T-helper 2 cell treated with Interferon-gamma antibody and Interleukin-4, amounts not matched to agents 5 μg/mL and 100 μg/mL, for 36 hours (primary cell): ENCODE measurements at places on chromosomes 4 and X.

DNA sequence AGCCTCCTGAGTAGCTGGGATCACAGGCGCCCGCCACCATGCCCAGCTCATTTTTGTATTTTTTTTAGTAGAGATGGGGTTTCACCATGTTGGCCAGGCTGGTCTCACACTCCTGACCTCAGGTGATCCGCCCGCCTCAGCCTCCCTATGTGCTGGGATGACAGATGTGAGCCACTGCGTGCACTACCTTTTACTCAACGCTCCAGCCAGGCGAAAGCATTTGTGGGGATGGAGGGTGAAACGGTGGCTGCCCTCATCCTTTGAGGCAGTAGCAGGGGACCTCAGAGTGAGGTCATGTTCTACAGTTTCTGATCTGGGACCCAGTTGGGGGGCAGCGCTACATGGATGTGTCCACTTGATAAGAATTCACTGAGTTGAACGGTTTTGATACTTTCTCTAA is 65.8 kb upstream of the GPR78 start:
- no peaks in the 10 kb centered on the region for H3K36me3 ChIP-seq
- no peak overlapping the region for H3K27ac ChIP-seq

GRCh38 chr4:53614591-53614990 is 23.3 kb upstream of the LNX1 start:
- DNase-seq = no peak
- H3K27me3 ChIP-seq = no peaks in the 10 kb centered on the region
- H3K36me3 ChIP-seq = no peaks in the 10 kb centered on the region
- H3K27ac ChIP-seq = no peak overlapping the region
- no peaks in the 10 kb centered on the region for H3K4me1 ChIP-seq
- H3K4me3 ChIP-seq = no peak overlapping the region

GRCh38 chr4:52716364-52717151 is 34.7 kb downstream of the ERVMER34-1 start:
- no peak overlapping the region for H3K4me3 ChIP-seq
- H3K4me1 ChIP-seq = peaks cover 39% of the 10 kb centered on the region
- peaks cover 56% of the 10 kb centered on the region for H3K36me3 ChIP-seq
- no peak for DNase-seq
- no peak overlapping the region for H3K27ac ChIP-seq
- H3K27me3 ChIP-seq = no peaks in the 10 kb centered on the region

- no peaks in the 10 kb centered on the region for H3K36me3 ChIP-seq
- no peak overlapping the region for H3K27ac ChIP-seq
- no peaks in the 10 kb centered on the region for H3K4me1 ChIP-seq
These were observed 198.9 kb upstream of the ARSJ start for GRCh38 chr4:114178392-114178791.

GRCh38 chrX:155857561-155857960 is 23.6 kb upstream of the VAMP7 start:
- no peaks in the 10 kb centered on the region for H3K4me1 ChIP-seq
- H3K4me3 ChIP-seq = no peak overlapping the region
- no peaks in the 10 kb centered on the region for H3K36me3 ChIP-seq
- DNase-seq = no peak
- peak overlapping the region; percentile 60 for H3K27ac ChIP-seq

DNA sequence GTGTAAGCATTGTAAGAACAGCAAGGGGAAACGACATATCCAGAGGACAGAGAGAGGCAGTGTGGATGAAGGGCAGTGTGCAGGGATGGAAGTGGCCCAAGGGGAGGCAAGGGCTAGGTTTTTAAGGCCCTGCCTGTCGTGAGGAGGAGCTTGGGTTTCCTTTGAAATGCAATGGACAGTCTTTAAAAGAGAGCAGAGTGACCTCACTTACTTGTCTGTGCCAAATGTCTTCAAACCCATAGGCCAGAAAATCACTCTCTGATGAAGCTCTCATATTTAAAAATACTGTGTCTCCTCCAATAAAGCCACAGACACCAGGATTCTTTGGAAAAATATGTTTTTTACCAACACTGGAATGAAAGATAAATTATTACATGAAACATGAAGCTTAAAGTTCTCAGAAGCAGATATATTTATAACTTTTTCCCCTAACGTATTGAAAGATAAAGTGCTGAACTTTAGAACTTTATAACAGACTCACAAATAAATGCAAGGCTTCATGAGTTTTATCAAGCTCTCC is 19.2 kb upstream of the ATXN3L start:
- no peak overlapping the region for H3K27ac ChIP-seq
- H3K4me3 ChIP-seq = no peak overlapping the region
- no peak for DNase-seq
- H3K4me1 ChIP-seq = no peaks in the 10 kb centered on the region
- H3K27me3 ChIP-seq = no peaks in the 10 kb centered on the region

- no peak for DNase-seq
- H3K4me1 ChIP-seq = no peaks in the 10 kb centered on the region
- H3K4me3 ChIP-seq = no peak overlapping the region
- no peaks in the 10 kb centered on the region for H3K36me3 ChIP-seq
These were observed 315.7 kb downstream of the HNRNPD start for GRCh38 chr4:82057990-82058544.

DNA sequence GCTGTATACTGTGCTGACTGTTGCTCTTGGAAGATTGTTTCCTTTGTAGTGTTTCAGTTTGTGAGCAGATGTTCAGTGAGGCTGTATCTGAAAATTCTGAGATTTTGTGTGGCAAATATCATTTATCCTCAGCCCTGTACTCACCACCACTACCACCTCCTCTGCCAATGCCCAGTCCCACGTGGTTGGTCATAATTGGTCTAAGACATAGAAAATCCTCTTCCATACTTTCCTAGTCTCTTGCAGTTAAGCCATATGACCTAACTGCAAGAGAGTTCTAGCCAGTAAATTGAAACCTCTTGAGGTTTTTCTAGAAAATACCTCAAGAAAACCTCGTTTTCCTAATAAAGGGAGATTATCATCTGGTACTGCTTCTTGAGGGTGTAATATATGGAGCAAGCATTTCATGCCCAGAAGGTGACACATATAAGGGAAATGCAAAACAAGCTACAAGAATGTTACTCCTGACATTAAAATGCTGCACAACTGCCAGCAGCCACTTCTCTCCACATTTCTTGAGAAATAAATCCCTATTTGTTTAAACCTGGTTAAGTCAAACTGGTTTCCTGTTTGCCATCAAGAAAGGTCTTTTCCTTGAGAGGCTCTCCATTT is 32.8 kb downstream of the ABCE1 start:
- H3K4me1 ChIP-seq = peaks cover 77% of the 10 kb centered on the region
- H3K27me3 ChIP-seq = no peaks in the 10 kb centered on the region
- peak overlapping the region; percentile 65 for H3K4me3 ChIP-seq
- H3K36me3 ChIP-seq = peaks cover 78% of the 10 kb centered on the region
- peak overlapping the region; percentile 89 for H3K27ac ChIP-seq
- no peak for DNase-seq

DNA sequence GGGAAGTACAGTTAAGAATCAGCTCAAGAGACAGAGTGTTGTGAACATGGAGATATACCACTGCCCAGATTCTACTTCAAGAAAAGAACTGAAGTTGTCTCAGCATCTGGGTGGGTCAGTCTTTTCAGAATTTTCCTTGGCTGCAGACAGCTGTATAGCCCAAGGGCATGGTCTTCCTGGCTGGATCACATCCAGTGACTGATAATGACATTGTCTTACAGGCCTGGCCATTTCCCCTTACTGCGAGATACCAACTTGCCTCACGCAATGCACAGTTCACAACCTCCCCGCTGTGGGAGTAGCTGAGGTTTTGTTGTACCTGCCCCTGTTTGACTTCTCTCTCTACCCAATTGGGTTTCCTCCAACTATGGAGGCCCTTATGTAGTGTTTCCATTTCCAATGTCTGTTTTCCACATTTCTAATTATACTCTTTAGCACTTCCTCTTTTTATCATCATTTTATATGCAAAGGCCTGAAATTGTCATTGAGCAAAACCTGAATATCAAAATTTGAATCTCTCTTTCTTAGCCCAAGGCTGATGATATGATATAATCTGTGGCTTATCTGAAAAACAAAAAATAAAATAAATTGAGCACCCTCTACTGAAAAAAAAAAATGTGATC is 209.1 kb downstream of the NAF1 start:
- no peak overlapping the region for H3K27ac ChIP-seq
- no peaks in the 10 kb centered on the region for H3K4me1 ChIP-seq
- no peaks in the 10 kb centered on the region for H3K36me3 ChIP-seq
- H3K4me3 ChIP-seq = no peak overlapping the region
- DNase-seq = no peak

- H3K27me3 ChIP-seq = no peaks in the 10 kb centered on the region
- peak; percentile 79 for DNase-seq
These were observed at the start of gene TNIP2 for GRCh38 chr4:2755821-2756690. Gene TNIP2, minus strand, starts transcription at chr4:2756336. Its CDS starts 47 bp downstream, at chr4:2756289.

- H3K27me3 ChIP-seq = no peaks in the 10 kb centered on the region
- DNase-seq = peak; percentile 76
- H3K4me1 ChIP-seq = peaks cover 73% of the 10 kb centered on the region
- H3K36me3 ChIP-seq = peaks cover 2% of the 10 kb centered on the region
These were observed 19.4 kb downstream of the SPRY1 start for GRCh38 chr4:123415977-123416376.

DNA sequence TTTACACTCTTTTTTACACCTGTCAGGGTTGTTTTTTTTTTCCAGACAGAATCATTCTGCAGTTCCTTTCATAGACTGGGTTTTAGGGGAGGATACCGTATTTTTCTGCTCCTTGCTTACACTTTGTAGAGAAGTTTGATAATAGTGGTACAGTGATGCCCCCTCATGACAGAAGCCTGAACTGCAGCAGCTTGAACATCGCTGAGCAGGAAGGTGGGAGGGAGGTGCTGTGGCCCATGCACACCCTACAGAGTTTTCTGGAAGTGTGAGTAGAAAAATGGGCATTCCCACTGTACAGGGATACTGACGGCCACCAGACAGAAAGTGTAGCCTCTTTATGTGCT is 54.5 kb downstream of the RAB40A start:
- DNase-seq = peak; percentile 37
- no peaks in the 10 kb centered on the region for H3K36me3 ChIP-seq
- H3K4me3 ChIP-seq = peak overlapping the region; percentile 93
- H3K4me1 ChIP-seq = peaks cover 9% of the 10 kb centered on the region
- H3K27ac ChIP-seq = peak overlapping the region; percentile 5

DNA sequence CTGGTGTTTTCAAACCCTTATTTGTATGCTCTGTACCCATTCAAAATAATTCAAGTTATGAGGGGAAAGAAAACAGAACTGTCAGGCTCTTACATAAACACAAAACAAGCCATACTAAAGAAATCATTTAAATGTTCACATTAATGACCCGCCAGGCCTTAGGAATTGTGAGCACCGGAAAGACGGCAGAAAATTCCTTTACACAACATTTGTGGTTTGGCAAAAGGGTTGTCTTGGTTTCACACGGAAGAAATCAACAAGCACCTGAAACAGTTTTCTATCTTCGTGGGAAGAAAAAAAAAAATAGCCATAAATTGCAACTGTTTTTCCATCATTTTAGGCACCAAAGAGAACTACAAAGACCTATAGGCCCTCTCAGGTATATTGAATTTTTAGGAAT is 188.5 kb upstream of the FTHL17 start:
- no peaks in the 10 kb centered on the region for H3K36me3 ChIP-seq
- DNase-seq = no peak
- no peak overlapping the region for H3K27ac ChIP-seq
- H3K4me3 ChIP-seq = no peak overlapping the region
- no peaks in the 10 kb centered on the region for H3K4me1 ChIP-seq

DNA sequence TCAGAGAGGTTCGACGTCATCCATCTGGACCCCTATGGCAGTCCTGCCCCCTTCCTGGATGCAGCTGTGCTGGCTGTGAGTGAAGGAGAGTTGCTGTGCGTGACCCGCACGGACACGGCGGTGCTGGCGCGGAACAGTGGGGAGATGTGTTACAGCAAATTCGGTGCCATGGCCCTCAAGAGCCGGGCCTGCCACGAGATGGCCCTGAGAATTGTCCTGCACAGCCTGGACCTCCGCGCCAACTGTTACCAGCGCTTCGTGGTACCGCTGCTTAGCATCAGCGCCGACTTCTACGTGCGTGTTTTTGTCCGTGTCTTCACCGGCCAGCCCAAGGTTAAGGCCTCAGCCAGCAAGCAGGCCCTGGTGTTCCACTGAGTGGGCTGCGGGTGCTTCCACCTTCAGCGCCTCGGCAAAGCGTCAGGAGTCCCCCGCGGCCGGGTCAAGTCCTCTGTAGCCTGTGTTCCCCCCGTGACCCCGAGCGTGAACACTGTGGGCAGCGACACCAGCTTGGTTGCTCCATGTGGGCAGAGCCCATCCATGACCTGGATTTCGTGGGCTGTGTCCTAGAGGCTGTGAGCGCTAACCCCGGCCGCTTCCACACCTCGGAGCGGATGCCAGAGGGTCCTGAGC is 186.7 kb upstream of the SLITRK2 start:
- H3K4me3 ChIP-seq = no peak overlapping the region
- no peaks in the 10 kb centered on the region for H3K4me1 ChIP-seq
- H3K27ac ChIP-seq = no peak overlapping the region
- no peak for DNase-seq
- no peaks in the 10 kb centered on the region for H3K27me3 ChIP-seq

- H3K4me3 ChIP-seq = no peak overlapping the region
- H3K27ac ChIP-seq = no peak overlapping the region
- DNase-seq = no peak
- no peaks in the 10 kb centered on the region for H3K27me3 ChIP-seq
These were observed 8.6 kb upstream of the UBQLN2 start for GRCh38 chrX:56554870-56555269.

GRCh38 chr4:155762334-155762733 is 3.5 kb downstream of the GUCY1B1 start:
- DNase-seq = no peak
- no peak overlapping the region for H3K27ac ChIP-seq
- no peaks in the 10 kb centered on the region for H3K36me3 ChIP-seq
- peaks cover 3% of the 10 kb centered on the region for H3K4me1 ChIP-seq

DNA sequence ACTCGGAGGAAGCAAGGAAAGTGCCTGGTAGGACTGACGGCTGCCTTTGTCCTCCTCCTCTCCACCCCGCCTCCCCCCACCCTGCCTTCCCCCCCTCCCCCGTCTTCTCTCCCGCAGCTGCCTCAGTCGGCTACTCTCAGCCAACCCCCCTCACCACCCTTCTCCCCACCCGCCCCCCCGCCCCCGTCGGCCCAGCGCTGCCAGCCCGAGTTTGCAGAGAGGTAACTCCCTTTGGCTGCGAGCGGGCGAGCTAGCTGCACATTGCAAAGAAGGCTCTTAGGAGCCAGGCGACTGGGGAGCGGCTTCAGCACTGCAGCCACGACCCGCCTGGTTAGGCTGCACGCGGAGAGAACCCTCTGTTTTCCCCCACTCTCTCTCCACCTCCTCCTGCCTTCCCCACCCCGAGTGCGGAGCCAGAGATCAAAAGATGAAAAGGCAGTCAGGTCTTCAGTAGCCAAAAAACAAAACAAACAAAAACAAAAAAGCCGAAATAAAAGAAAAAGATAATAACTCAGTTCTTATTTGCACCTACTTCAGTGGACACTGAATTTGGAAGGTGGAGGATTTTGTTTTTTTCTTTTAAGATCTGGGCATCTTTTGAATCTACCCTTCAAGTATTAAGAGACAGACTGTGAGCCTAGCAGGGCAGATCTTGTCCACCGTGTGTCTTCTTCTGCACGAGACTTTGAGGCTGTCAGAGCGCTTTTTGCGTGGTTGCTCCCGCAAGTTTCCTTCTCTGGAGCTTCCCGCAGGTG is 637 bp downstream of the AR start:
- DNase-seq = no peak
- no peak overlapping the region for H3K27ac ChIP-seq
- H3K27me3 ChIP-seq = peaks cover 33% of the 10 kb centered on the region
- no peaks in the 10 kb centered on the region for H3K36me3 ChIP-seq

- DNase-seq = no peak
- H3K4me1 ChIP-seq = no peaks in the 10 kb centered on the region
- H3K27ac ChIP-seq = no peak overlapping the region
- H3K27me3 ChIP-seq = no peaks in the 10 kb centered on the region
- no peak overlapping the region for H3K4me3 ChIP-seq
- no peaks in the 10 kb centered on the region for H3K36me3 ChIP-seq
These were observed 201.8 kb upstream of the NDST4 start for GRCh38 chr4:115315182-115315581.

- peak overlapping the region; percentile 50 for H3K27ac ChIP-seq
- peaks cover 3% of the 10 kb centered on the region for H3K27me3 ChIP-seq
- peaks cover 15% of the 10 kb centered on the region for H3K36me3 ChIP-seq
- no peak for DNase-seq
These were observed 25.1 kb upstream of the PLAC8 start for GRCh38 chr4:83139514-83140156.
